Activated naive CD8-positive, alpha-beta T cell treated with anti-CD3 and anti-CD28 coated beads, Interleukin-2, amount 10 ng/mL, durations not matched to agents 7 days and 5 days (primary cell): ENCODE measurements at places on chromosomes 6 and 20. TPM values are rescaled to one million over a fixed set of nuclear protein-coding genes. Genes with fewer than 3 reads are reported as not detected.

FOXA2 gene
- total RNA-seq = not detected

POM121L2 gene
- total RNA-seq = not detected

DNA sequence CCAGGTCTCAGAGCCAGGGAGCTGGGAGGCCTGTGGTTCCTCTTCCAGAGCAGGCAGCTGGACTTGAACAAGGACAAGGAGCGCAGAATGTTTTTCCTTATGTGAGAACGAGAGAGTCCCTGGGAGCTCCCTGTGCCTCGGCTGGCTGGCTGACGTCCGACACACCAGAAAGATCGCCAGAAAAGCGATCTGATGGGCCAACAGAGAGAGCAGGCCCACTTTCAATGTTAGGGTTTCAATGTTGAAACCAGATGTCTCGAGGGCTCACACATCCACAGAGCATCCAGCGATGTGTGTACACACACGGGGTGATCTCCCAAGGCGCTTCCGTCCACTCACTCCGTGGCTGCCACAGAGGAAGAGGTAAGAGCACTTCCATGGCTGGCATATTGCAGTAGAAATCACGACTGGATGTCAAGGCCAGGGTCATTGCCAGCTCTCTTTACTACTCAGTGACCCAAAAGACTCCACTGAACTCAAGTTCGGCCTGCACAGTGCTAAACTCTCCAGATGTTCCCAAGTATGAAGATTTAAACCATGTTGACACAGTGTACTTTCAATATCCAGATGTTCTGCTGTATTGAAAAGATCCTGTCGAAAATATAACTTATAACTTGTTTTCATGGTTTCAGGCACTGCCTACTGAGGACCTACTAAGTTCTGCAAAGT lies 70.8 kb upstream of the FOXC1 start:
- H3K4me1 ChIP-seq = peaks cover 11% of the 10 kb centered on the region
- no peak overlapping the region for H3K4me3 ChIP-seq
- H3K27ac ChIP-seq = no peak overlapping the region
- peaks cover 11% of the 10 kb centered on the region for H3K27me3 ChIP-seq
- DNase-seq = no peak

DNA sequence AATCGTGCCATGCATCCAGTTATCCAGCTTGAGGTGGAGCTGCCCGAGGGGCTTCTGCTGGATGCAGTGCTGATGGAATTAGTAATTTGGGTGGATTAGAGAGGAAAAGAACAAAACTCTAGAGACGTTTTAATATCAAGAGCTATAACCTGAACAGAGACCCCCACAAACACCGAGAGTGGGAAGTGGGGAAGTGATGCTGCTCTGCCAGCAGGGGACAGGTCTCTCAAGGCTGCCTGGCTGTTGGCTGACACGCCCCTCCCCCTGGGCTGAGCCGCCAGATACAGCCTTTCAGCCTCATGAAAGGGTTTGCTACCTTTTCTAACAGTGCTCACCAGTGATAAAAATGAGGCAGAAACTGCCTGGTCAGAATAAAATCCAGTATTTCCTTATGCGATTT lies 9.6 kb downstream of the LEMD2 start:
- H3K4me1 ChIP-seq = peaks cover 4% of the 10 kb centered on the region
- DNase-seq = no peak
- no peaks in the 10 kb centered on the region for H3K27me3 ChIP-seq
- H3K36me3 ChIP-seq = peaks cover 25% of the 10 kb centered on the region

- H3K4me1 ChIP-seq = no peaks in the 10 kb centered on the region
- H3K36me3 ChIP-seq = no peaks in the 10 kb centered on the region
- no peak overlapping the region for H3K4me3 ChIP-seq
- no peaks in the 10 kb centered on the region for H3K27me3 ChIP-seq
Observed at GRCh38 chr6:102950967-102951366, 1557.5 kb downstream of the GRIK2 start.

- H3K36me3 ChIP-seq = peaks cover 1% of the 10 kb centered on the region
- no peak overlapping the region for H3K4me3 ChIP-seq
- H3K27ac ChIP-seq = no peak overlapping the region
- DNase-seq = no peak
Observed at GRCh38 chr20:5895626-5896025, 54.7 kb downstream of the TRMT6 start.

- no peak for DNase-seq
- H3K4me3 ChIP-seq = no peak overlapping the region
- H3K27me3 ChIP-seq = no peaks in the 10 kb centered on the region
- H3K36me3 ChIP-seq = peaks cover 2% of the 10 kb centered on the region
Observed at GRCh38 chr6:1849691-1850090, 240.0 kb downstream of the FOXC1 start.

GRCh38 chr6:130093546-130093945 lies 75.2 kb downstream of the L3MBTL3 start:
- peak overlapping the region; percentile 19 for H3K27ac ChIP-seq
- no peaks in the 10 kb centered on the region for H3K27me3 ChIP-seq
- H3K36me3 ChIP-seq = peaks cover 57% of the 10 kb centered on the region
- H3K4me3 ChIP-seq = no peak overlapping the region

DNA sequence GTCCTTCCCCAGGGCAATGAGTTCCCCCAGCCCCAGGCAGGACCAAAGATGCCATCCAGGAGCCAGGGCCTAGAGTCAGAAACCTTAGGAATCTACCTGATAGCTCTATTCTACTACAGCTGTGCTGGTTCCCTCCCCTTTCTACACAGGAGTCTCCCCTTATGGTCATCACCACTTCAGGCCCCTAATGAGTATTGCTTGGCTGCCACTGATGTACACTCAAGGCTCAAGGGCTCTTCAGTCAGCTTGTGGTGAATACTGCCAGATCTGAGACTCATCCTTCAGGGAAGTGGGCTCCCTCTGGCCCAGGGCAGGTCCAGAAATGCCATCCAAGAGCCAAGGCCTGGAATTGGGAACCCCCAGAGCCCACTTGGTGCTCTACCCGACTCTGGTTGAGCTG lies 248.6 kb downstream of the ALDH8A1 start:
- no peaks in the 10 kb centered on the region for H3K36me3 ChIP-seq
- H3K4me3 ChIP-seq = no peak overlapping the region
- H3K4me1 ChIP-seq = no peaks in the 10 kb centered on the region
- no peak overlapping the region for H3K27ac ChIP-seq

DNA sequence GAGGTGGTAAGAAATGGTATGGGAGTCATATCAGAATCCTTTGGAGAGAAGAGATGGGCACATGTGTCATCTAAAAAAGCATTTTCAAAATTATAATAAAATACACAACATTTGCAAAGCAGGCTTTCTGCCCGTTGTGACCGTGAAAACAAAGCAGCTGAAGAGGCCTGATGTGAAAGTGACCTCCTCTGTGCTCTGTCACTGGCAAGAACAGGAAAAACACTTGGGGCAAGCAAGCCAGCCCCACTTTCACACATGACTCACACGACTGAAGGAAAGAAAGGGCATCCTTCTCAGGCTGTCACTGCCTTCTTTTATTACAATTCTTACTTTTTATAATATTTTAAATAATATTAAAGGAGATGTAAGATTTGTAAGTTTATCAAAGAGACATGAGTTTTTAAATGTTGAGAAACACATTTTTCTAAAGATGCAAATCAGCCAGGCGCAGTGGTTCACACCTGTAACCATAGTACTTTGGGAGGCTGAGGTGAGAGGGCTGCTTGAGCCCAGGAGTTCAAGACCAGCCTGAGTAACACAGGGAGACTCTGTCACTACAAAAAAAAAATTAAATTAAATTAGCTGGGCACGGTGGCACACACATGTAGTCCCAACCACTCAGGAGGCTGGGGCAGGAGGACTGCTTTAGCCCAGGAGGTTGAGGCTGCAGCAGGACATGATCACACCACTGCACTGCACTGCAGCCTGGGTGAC lies 143.7 kb downstream of the BTBD9 start:
- peaks cover 2% of the 10 kb centered on the region for H3K4me1 ChIP-seq
- H3K27ac ChIP-seq = no peak overlapping the region
- no peaks in the 10 kb centered on the region for H3K27me3 ChIP-seq
- H3K36me3 ChIP-seq = no peaks in the 10 kb centered on the region
- H3K4me3 ChIP-seq = no peak overlapping the region

GRCh38 chr20:52226370-52226769 lies 34.8 kb upstream of the ZFP64 start:
- peaks cover 9% of the 10 kb centered on the region for H3K27me3 ChIP-seq
- H3K36me3 ChIP-seq = peaks cover 2% of the 10 kb centered on the region
- H3K27ac ChIP-seq = no peak overlapping the region
- H3K4me3 ChIP-seq = no peak overlapping the region

- DNase-seq = no peak
- H3K36me3 ChIP-seq = peaks cover 13% of the 10 kb centered on the region
- H3K4me1 ChIP-seq = peaks cover 36% of the 10 kb centered on the region
Observed at GRCh38 chr6:16441262-16441661, 202.9 kb downstream of the GMPR start.

DNA sequence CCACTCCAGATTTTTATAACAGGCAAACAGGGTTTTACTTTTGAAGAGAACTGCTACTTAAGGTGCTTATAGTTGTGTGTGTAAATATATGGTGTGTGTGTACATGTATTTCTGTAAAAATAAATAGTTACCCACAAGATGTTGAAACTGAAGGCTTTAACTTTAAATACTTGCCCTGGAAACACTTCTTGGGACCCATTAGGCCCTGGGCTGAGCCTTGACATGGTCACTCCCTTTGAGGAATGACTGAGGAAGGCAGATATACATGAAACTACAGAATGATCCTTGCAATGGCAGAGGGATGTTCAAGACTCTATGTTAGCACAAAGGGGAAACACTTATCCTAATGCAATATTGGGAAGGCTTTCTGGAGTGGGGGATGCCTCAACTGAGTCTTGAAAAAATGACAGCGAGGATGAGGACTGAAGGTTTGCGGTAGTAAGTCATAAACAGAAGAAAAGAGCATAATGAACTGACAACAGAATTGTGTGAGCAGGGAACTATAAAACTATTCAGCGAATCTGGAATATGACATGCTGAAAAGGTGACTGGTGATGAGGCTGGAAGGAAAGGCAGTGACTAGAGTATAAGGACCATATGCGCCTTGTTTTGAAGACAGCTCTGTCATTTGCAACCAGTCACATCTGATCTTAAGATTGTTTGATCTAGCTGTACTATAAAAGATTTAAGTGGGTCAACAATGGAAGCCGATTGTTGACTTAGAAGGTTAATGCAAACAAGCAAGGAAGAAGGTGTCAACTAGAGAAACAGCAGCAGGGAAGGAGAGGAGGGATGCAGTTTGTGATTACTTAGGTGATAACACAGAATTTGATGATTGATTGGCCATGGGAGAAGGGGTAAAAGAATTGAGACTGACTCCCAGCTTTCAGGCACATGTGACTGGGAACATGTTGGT lies 64.4 kb upstream of the COL21A1 start:
- DNase-seq = no peak
- H3K27ac ChIP-seq = no peak overlapping the region
- H3K36me3 ChIP-seq = no peaks in the 10 kb centered on the region
- peaks cover 2% of the 10 kb centered on the region for H3K27me3 ChIP-seq
- no peaks in the 10 kb centered on the region for H3K4me1 ChIP-seq

GRCh38 chr6:16929809-16930208 lies 168.5 kb upstream of the ATXN1 start:
- peaks cover 19% of the 10 kb centered on the region for H3K27me3 ChIP-seq
- H3K4me3 ChIP-seq = no peak overlapping the region
- no peak for DNase-seq
- no peaks in the 10 kb centered on the region for H3K36me3 ChIP-seq

GRCh38 chr6:87197547-87197946 lies 42.2 kb downstream of the ZNF292 start:
- peaks cover 20% of the 10 kb centered on the region for H3K36me3 ChIP-seq
- no peaks in the 10 kb centered on the region for H3K27me3 ChIP-seq
- no peak overlapping the region for H3K27ac ChIP-seq
- no peak overlapping the region for H3K4me3 ChIP-seq
- H3K4me1 ChIP-seq = peaks cover 19% of the 10 kb centered on the region
